A549 treated with Hydrocortisone at 1 μM for 4 hours (cell line): ENCODE measurements at places on chromosomes 2 and 18. TPM values are rescaled to one million over a fixed set of nuclear protein-coding genes. Genes with fewer than 3 reads are reported as not detected.

Gene GPAT2
- total RNA-seq: 0.15 TPM in 1 of 5 replicates, not detected in the others

Gene AMMECR1L
- 16.0 to 20.2 TPM (median 17.9 TPM) in 5 replicates for total RNA-seq

Gene INHBB
- 23.3 to 28.9 TPM (median 25.9 TPM) in 5 replicates for total RNA-seq

Gene RFTN2
- total RNA-seq: 0.02 TPM in 1 of 5 replicates, not detected in the others

Gene IL36RN
- total RNA-seq: 0.14 TPM in 1 of 5 replicates, not detected in the others

Gene UGT1A5
- total RNA-seq: 0.08 to 0.13 TPM in 2 of 5 replicates, not detected in the others

Gene PLA2R1
- total RNA-seq: 1.6 to 2.7 TPM (median 2.4 TPM) in 5 replicates

Gene CFAP210
- total RNA-seq: 0.30 to 0.44 TPM (median 0.33 TPM) in 5 replicates

Gene RAB17
- total RNA-seq: 0.25 to 0.85 TPM (median 0.41 TPM) in 5 replicates

Gene FAM98A
- total RNA-seq: 63.9 to 161 TPM (median 66.6 TPM) in 5 replicates

Gene MARCHF7
- 47.4 to 73.1 TPM (median 53.6 TPM) in 5 replicates for total RNA-seq

Gene MAL
- total RNA-seq: 0.15 to 0.23 TPM (median 0.20 TPM) in 5 replicates

Gene KRTCAP3
- 0.45 to 1.2 TPM (median 0.62 TPM) in 5 replicates for total RNA-seq

Gene ACADL
- total RNA-seq: 0.08 to 0.15 TPM (median 0.14 TPM) in 5 replicates

Gene CABYR
- 13.8 to 18.9 TPM (median 14.4 TPM) in 5 replicates for total RNA-seq

Gene CXCR2
- 0.07 TPM in 1 of 5 replicates, not detected in the others for total RNA-seq

Gene RFX8
- total RNA-seq: not detected in 5 replicates

Gene REG3A
- total RNA-seq: not detected in 5 replicates

Gene SKOR2
- not detected in 5 replicates for total RNA-seq

Gene ABCB11
- total RNA-seq: 0.02 to 0.13 TPM (median 0.03 TPM) in 5 replicates

Gene UGT1A8
- 0.05 to 0.06 TPM in 2 of 5 replicates, not detected in the others for total RNA-seq

Gene ATP8B1
- 6.0 to 8.9 TPM (median 6.8 TPM) in 5 replicates for total RNA-seq
